ENCODE measurements at places on chromosomes 7 and 10.

- peak; percentile 40 for DNase-seq
These were observed at the start of gene ADCK2 for GRCh38 chr7:140672382-140673062. TSS of gene ADCK2 (plus strand) at chr7:140672945. CDS start at chr7:140673331, 386 bp downstream.

DNA sequence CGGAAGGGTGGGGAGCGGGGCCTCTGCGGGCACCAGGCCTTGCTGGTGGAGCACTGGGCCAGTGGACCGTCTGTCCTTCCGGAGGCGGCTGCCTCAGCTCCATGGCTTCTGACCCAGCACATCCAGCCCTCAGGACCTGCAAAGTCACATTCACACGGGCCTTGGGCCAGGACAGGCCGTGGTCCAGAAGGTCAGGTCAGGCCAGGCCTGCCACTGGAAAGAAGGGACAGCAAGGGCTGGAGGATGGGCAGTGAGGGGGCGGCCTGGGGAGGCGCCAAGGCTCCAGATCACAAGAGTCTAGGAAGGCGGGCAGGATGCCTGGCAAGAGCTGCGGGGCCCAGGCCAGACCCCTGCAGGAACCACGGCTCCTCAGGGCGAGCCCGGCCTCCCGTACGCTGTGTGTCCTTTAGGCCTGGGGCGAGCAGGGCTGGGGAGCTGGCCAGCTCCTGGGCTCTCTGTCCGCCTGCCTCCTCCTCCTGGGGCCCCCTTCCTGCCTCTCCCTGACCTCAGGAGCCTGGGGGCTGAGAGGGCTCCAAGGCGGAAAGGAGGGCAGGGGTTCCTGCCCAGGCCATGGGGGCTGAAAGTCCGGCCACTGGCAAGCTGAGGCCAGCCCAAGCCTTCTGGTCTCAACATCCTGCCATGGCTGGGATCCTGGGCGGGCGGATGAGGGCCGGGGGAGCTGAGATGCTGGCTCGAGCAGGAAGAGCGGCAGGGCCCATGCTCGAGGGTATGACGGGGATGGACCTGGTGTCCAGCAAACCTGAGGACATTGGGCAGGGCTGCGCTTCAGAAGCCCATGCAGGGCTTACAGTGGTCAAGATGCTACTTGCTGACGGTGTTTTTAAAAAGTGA lies 225.8 kb downstream of the ELFN1 start:
- no peak for DNase-seq

- peak; percentile 56 for DNase-seq
These were observed 816 bp downstream of the TECPR1 start for GRCh38 chr7:98251231-98251600.

DNA sequence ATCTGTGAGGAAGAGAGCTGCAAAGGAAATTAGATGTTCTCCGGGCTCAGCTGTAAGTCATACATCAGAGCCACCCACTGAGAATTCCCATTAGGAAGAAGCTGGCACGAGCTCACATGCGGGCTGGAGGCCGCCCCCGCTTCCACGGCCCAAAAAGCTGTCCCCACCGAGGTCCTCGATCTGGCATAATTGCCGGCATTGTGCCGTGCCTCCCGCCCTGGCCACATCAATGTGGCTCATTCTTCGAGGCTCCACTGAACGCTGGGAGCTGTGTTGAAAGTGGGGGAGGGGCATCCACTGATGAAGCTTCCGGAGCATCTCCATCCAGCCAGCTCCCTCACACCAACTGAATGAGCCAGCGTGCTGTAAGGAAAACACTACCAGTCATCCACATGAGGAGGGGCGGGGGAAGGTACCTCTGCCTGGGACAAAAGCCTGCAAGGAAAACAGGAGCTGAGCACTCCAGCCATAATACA lies 173.1 kb downstream of the PTPRN2 start:
- DNase-seq = no peak

- no peak for DNase-seq
These were observed 29.1 kb downstream of the MDH2 start for GRCh38 chr7:76076995-76077394.
